ENCODE measurements at places on chromosomes 7 and 10. TPM values are rescaled to one million over a fixed set of nuclear protein-coding genes. Genes with fewer than 3 reads are reported as not detected.

- DNase-seq = no peak
Measured at GRCh38 chr10:88064608-88065382, 201.4 kb downstream of the PTEN start.

DNA sequence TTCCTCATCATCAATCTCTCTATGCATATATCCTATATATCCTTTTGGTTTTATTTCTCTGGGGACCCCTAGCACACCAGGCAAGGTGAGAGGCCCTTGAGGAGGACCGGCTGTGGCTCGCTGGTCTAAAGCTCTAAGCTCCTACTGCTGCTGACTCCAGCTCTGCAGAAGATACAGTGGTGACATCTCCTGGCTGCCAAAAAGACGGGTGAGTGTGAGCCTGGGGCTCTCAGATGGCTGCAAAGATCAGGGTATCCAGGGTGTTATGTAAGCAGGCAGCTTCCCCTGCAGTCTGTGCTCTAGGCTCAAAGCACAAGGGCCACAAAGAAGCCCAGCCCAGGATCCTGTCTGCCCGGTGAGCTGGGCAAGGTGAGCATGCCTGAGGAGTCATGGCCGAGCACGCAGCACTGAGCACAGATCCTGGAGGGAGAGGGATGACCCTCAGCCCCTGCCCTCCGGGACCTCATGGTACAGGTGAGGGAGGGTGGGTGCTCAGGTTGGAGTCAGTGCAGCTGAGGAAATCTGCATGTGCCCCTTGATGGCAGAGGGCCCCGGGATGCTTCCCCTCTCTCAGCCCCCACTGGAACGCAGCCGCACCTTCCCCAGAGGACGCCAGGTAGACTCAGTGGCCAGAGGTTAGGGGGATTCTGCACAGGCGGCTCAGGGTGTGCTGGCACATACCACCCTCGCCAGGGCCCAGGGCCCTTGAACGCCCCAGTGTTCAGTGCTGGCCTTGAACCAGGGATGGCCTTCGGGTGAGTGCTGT, 95.4 kb upstream of the INSIG1 start:
- no peak for DNase-seq

DNA sequence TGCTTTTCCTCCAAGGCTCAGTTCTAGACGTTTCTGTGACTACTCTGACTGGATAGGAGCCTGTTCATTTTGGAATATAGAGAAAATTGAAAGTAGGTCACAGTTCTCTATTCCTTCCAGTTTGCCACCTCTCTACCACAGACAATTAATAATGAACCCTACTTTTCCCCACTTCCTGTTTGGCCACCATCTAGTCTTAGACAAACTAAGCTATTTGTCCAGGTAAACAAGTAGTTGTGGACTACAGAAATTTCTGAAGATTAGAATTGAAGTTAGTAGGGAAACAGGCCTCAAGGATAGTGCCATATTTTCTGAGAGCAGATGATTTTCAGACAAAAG, 87.0 kb downstream of the AUTS2 start:
- no peak for DNase-seq

GRCh38 chr10:80509403-80510161, 28.1 kb upstream of the SH2D4B start:
- DNase-seq = no peak

- DNase-seq = no peak
Measured at GRCh38 chr10:70974351-70974901, 86.1 kb upstream of the PCBD1 start.

DNA sequence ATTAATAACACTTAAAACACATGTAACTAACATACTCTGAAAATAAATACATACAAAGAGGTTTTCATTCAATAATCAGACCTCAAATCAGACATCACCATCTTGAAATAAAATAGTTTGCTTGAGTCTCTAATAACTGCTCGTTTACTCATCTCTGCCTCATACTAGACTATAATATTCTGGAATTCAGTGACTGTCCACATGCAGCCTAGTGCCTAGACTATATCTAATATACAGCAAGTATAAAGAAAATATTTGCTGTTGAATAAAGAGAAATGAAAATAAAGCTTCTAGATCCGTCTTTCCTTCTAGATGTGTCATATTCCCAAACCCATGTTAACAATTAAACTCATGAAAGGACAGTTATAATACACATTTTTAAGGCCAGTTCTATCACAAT, 236.3 kb upstream of the LRRN3 start:
- no peak for DNase-seq

ABCC2 gene
- 2.4 TPM for polyA plus RNA-seq

STRIP2 gene
- polyA plus RNA-seq = 0.44 TPM

DYNC1I1 gene
- 34.4 TPM for polyA plus RNA-seq

Data from urinary bladder (tissue), 4 donors.